ENCODE measurements at places on chromosomes 7 and 10. TPM values are rescaled to one million over a fixed set of nuclear protein-coding genes. Genes with fewer than 3 reads are reported as not detected.

- no peak for DNase-seq
Observed at GRCh38 chr10:129495698-129496097, 28.7 kb downstream of the MGMT start.

- DNase-seq = no peak
Observed at GRCh38 chr7:155684543-155684942, 40.1 kb downstream of the RBM33 start.

GRCh38 chr7:80661729-80662128 lies 23.3 kb downstream of the CD36 start:
- no peak for DNase-seq

DNA sequence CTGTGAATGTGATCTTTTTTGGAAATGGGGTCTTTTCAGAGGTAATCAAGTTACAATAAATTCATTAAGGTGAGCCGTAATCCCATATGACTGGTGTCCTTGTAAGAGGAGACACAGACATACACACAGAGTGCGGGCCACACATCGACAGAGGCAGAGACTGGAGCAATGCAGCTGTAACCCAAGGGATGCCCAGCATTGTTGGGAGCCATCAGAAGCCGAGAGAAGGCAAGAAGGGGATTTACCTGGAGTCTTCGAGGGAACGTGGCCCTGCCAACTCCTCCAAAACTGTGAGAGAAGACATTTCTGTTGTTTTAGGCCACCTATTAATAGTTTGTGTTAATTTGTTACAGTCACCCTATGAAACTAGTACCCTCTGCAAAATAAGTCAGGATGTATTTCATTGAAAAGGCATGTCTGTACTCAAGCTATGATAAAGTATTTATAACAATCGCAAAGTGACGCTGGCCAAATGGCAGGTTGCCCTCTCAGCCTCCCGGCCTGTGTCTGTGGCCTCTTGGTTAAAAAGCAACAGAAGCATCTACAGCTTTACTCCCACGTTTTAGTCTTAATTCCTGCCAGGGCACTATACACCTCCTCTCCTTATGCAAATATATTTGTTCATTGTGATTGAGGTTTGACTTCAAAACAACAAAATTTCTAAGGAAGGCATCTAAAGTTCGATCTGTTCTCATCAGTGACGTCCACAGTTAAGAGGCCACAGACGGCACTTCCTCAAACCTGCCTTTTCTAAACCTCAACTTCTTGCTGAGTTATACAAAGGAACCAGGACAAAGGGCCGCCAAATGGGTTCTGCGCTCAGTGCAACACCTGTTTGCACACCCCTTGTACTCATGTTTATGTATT lies 46.8 kb downstream of the HIPK2 start:
- DNase-seq = peak; percentile 75

Gene ARMH3
- total RNA-seq = 16.0 TPM

- no peak for DNase-seq
Observed at GRCh38 chr10:59181668-59182067, 5.2 kb downstream of the PHYHIPL start.

GRCh38 chr10:113111260-113111659 lies 161.2 kb downstream of the TCF7L2 start:
- DNase-seq = no peak

Data from MG63 (cell line).